ENCODE measurements at places on chromosomes 12 and 14. TPM values are rescaled to one million over a fixed set of nuclear protein-coding genes. Genes with fewer than 3 reads are reported as not detected.

DNA sequence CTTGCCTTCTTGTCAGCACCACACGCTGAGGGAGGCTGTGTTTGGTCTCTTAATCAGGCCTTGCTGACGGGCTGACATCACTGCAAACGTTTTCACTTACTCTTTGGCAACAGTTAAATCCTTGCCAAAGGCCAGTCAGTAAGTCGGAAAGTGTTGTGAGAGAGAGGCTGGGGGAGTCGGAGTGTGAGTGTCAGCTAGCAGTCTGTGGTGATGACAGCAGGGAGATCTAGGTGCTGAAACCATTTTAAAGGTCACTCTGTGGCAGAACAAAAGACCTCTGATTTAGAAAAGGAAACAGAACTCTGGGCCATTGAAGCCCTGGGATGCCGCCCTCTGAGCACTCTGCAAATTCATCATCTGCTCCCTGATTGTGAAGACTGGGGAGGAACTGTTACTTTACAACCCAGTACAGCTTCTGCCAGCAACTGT lies 143.5 kb downstream of the PAX9 start:
- DNase-seq: no peak

DNA sequence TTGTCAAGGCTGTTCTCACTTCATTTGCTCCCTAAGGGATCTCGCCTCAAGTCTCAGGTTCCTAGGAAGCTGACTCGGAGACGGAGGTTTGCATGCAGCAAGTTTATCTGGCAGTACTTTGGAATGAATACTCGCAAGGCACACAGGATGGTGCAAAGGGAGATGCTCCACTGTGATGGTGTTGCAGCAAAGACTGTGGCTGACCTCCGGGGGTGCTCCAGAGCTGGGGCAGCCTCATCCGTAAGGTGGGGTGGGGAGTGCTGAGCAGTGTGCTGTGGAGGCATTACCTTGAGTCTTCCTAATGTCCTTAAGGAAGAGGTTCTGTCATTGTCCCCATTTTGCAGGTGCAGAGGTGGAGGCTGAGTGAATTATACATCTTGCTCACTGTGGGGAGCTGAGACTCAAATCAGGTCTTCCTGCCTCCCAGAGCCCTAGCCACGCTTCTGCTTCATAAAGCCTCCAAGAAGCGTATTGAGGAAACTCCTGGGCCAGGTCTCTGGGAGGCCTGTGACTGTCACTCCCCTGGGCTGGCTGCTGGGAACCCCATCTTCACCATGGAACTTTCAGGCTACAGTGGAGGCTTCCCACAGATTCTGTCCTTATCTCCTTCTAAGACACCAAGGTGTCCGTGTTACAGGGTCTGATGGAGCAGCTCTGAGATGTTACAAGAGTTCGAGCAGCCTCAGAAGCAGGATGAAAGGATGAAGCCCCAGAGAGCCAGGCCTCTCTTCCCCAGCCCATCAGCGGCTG lies 39.5 kb downstream of the GALNT16 start:
- no peak for DNase-seq

DNA sequence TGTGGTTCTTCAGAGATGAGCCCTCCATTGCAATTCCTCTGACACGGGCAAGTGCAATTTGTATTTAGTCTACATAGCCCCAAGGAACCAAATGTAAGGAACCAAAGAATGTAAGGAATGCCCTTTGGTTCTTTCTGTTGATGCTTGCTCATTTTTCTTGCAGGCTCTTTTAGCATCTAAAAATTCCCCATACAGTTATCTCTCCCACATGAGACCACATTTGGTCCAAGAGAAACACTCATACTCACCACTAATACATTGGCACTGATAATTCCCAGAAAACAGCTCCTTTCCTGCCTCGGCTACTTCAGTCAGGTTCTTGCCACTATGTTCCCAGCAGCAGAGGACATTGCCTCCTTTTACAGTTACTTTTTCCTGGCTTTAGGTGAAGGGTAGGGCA lies 332.6 kb downstream of the AEBP2 start:
- DNase-seq: no peak

DNA sequence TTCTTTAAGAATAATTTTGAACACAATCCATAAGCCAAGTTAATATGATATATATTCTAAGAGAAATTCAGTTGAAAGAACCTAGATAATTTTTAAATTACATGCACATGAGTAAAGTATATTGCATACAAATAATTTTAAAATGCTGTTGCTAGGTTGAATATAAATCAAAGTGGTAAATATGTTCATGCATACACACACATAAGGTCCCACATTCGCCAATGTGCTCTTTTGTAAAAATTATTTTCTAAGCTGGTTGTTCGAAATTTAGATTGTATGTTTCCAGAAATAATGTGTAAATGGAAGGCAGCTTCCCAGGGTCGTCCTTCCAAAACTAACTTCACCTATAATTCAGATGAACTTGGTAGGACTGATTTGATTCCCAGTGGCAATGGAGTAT lies 173.7 kb upstream of the CCDC196 start:
- DNase-seq: no peak

DNA sequence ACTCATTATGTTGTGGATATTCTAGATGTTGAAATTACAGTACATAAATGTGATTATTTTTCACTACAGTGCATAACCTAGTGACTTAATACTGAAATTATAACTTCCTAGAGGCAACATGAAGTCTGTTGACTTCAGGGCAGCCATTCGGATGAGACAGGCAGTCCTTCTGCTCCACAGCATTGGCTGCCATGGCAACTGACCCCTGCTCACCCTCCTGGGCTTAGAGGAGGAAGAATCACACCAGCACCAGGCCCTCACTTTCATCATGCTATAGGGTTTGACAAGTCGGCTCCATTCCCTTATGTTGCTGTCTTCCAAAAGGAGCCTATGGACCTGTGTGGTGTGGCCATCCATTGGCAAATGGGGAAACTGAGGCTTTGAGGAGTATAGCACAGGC lies 233.5 kb upstream of the TMEM132C start:
- no peak for DNase-seq

TMEM63C gene
- total RNA-seq: not detected

RPS6KL1 gene
- total RNA-seq: 23.4 TPM

NANOG gene
- 0.37 TPM for total RNA-seq

Data from upper lobe of left lung (tissue), 6 donors.